ENCODE measurements at places on chromosomes 13 and 19.

DNA sequence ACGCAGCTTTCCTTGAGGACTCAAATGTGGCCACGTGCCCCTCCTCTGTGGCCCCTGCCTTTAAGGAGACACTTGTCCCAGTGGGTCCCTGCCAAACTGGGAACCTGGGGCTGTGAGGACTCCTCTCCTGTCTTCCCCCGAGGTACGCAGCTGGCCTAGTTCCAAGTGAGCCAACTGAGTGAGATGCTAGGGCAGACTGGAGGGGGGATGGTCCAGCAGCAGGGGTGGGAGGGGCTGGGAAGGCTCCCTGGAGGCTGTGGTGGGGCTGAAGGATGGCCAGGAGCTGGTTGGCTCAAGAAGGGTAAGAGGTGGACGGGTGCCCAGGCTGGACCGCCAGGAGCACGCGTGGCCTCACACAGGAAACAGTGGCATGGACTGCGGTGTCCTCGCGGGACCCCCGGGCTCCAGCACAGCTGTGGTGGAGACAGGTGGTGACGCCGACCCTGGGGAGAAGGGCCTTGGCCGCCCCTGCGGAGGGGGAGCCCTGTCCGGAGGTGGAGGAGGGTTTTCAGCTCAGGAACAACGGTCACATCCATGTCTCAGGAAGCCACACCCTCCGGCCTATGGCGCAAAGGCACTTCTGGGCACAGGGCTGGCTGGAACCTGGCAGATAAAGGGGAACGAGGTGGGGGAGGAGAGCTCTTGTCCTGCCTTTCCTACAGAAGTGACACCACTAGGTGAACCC lies 45.8 kb downstream of the MLLT1 start:
- peaks cover 5% of the 10 kb centered on the region for H3K4me1 ChIP-seq
- no peak overlapping the region for H3K4me3 ChIP-seq
- H3K27ac ChIP-seq = no peak overlapping the region
- H3K36me3 ChIP-seq = no peaks in the 10 kb centered on the region
- H3K27me3 ChIP-seq = no peaks in the 10 kb centered on the region

- no peak for DNase-seq
- peaks cover 2% of the 10 kb centered on the region for H3K27me3 ChIP-seq
- no peak overlapping the region for H3K4me3 ChIP-seq
- no peaks in the 10 kb centered on the region for H3K4me1 ChIP-seq
These were observed 38.5 kb downstream of the SOX21 start for GRCh38 chr13:94673851-94674250.

GRCh38 chr13:102682211-102682610 lies 12.6 kb downstream of the METTL21C start:
- no peak overlapping the region for H3K27ac ChIP-seq
- no peak for DNase-seq
- H3K4me3 ChIP-seq = no peak overlapping the region
- no peaks in the 10 kb centered on the region for H3K27me3 ChIP-seq

DNA sequence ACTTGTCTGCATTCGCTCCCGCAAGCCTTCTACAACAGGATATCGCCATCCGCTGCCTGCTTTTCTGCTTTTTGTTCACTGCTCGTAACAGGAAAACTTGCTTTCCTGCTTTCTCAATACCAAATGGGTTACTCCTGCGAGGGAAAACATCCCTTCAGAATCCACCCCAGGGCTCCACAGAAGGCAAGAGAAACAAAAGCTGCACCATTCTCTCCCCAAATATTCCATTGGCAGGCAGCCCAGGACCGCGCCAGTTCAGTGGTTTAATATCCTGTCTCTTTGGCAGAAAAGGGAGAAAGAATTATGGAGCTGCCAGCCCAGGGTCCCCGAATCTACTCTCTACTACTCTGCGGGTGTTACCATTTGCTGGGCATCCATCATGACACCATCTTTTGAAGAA lies 84.7 kb upstream of the DOCK9 start:
- H3K36me3 ChIP-seq = no peaks in the 10 kb centered on the region
- H3K27me3 ChIP-seq = no peaks in the 10 kb centered on the region
- H3K27ac ChIP-seq = no peak overlapping the region
- DNase-seq = peak; percentile 62
- no peak overlapping the region for H3K4me3 ChIP-seq

DNA sequence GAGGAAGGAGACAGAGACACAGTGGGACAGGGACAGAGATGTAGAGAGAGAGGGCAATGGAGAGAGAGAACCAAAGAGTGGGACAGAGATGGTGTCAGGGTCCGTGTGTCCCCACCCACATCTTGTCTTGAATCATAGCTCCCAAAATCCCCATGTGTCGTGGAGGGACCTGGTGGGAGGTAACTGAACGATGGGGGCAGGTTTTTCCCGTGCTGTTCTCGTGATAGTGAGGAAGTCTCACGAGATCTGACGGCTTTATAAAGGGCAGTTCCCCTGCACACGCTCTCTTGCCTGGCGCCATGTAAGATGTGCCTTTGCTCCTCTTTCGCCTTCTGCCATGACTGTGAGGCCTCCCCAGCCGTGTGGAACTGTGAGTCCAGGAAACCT lies 7.5 kb upstream of the PLA2G4C start:
- no peaks in the 10 kb centered on the region for H3K27me3 ChIP-seq
- H3K27ac ChIP-seq = no peak overlapping the region
- H3K4me1 ChIP-seq = no peaks in the 10 kb centered on the region
- no peaks in the 10 kb centered on the region for H3K36me3 ChIP-seq
- H3K4me3 ChIP-seq = no peak overlapping the region
- no peak for DNase-seq

DNA sequence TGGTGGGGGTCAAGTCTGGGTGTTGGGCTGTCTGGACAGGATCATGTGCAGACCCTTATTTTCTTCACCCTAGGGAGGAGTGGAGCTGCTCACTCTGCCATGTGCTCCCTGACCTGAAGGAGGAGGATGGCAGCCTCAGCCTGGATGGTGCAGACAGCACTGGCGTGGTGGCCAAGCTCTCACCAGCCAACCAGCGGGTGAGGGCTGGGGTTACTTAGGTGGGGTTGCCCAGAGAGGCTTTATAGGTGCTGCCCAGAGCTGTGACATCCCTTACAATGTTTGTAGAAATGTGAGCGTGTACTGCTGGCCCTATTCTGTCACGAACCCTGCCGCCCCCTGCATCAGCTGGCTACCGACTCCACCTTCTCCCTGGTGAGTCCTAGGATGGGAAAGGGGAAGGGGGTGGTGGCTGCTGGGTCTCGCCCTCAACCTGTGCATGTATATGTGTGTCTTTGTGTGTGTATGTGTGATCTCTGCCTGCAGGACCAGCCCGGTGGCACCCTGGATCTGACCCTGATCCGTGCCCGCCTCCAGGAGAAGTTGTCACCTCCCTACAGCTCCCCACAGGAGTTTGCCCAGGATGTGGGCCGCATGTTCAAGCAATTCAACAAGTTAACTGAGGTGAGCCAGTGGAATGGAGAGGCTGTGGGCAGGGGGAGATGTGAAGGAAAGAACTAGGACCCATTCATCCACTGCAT lies 5.1 kb downstream of the CHMP2A start:
- no peak for DNase-seq
- no peak overlapping the region for H3K27ac ChIP-seq
- H3K4me1 ChIP-seq = no peaks in the 10 kb centered on the region
- H3K4me3 ChIP-seq = no peak overlapping the region
- H3K27me3 ChIP-seq = no peaks in the 10 kb centered on the region

Data from aorta (tissue), 5 donors.